ENCODE measurements at places on chromosomes 6 and 20.

DNA sequence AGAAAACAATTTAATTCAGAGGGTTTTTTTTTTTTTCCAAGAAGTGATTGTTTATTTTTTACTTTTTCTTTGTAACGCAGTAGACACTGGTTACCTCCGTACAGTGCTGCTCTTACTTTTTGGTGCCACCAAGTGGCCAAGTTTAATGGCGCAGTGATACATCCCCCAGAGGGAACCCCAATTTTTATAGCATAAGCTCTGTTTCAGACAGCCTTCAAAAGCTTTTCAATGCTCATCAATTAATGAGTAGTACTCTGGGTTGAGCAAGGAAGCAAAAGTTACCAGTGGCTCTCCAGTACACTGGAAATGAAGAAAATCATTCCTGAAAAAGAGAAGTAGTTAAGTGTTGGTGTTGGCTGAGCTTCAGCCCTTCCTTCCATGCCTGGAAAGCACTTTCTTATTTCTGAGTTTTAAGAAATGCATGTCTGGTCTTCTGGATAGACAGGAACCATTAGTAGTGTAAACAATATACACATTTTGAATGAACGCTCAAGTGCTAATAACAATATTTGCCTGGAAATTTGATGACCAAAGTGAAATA lies 129.1 kb upstream of the SMLR1 start:
- DNase-seq, result peak; percentile 73

GRCh38 chr6:130136798-130137197 lies 86.0 kb downstream of the SAMD3 start:
- DNase-seq, result no peak

- no peak for DNase-seq
Measured at GRCh38 chr6:107344981-107345380, 114.4 kb downstream of the PDSS2 start.

DNA sequence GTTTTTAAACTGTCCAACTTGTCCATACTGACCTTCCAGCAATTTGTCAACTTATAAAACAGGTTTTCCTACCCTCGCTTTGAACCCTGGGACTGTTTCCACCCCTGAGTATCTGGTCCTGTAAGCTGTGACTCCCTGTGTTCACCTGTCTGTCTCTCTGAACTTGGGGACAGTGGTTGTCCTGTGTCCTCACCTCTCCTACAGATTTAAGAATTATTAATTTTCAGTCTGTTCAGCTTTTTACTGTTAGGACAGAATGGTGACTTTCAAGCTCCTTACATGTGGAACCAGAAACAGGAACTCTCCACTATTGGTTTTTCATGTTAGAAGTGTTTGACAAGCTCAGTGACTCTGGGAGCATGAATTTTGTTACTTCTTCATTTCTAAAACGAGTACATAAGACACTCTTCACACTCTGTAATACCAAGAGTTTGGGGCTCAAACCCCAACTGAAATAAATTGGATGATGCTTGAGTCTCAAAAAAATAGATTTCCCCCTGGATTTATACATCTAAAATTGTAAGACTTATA lies 713.9 kb downstream of the COL12A1 start:
- DNase-seq, result no peak

GRCh38 chr20:38790200-38791053 lies 15.1 kb upstream of the PPP1R16B start:
- DNase-seq, result peak; percentile 25

DNA sequence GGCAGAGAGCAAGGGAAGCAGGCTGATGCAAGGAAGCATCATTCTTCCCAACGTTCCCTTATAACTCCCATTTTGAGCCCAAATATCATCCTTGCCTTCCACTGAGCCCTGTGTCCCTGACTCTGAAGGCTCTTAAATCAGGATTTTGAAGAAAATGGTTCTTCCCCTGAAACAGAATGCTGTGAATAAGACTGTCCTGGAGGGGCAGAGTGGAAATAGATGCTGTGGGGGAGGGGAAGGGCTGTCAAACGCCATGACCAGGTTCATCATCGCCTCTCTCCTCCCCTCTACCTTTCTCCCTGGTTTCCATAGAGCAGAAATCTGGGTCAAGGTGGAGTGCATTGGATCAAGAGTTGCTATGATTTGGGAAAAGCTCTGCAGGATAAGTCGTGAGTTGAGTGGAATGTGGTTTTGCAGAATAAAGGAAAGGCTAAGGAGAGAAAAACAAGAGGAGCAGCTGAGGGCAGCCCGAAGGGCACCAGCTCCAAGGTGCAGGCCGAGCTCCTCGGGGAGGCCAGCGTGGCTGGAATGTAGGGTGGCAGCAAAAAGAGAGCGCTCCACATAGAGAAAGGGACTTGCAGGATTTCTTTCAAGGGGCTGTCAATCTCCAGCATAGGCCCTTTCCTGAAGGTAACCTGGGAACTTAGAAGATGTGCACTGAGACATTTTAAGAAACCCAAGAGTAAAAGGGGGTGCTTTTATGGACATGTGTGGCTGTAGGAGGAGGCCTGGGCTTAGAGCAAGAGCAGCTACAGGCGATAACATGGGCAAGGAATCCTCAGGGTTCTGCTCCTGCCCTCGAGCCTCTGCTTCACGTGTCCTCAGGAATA lies 120.8 kb upstream of the CDYL start:
- no peak for DNase-seq

- DNase-seq, result no peak
Measured at GRCh38 chr6:96575359-96575758, 12.4 kb downstream of the FHL5 start.

- DNase-seq, result no peak
Measured at GRCh38 chr6:143774347-143774746, 68.8 kb upstream of the LTV1 start.

GRCh38 chr6:29628419-29629281 lies 4.3 kb downstream of the GABBR1 start:
- peak; percentile 73 for DNase-seq

- DNase-seq, result no peak
Measured at GRCh38 chr20:49279677-49280462, 2.0 kb upstream of the ZNFX1 start.

GRCh38 chr6:162438980-162439379 lies 288.6 kb downstream of the PRKN start:
- DNase-seq, result no peak

- no peak for DNase-seq
Measured at GRCh38 chr6:51541847-51542246, 545.6 kb downstream of the PKHD1 start.

GRCh38 chr20:60751826-60752225 lies 500.2 kb upstream of the CDH4 start:
- DNase-seq, result no peak

DNA sequence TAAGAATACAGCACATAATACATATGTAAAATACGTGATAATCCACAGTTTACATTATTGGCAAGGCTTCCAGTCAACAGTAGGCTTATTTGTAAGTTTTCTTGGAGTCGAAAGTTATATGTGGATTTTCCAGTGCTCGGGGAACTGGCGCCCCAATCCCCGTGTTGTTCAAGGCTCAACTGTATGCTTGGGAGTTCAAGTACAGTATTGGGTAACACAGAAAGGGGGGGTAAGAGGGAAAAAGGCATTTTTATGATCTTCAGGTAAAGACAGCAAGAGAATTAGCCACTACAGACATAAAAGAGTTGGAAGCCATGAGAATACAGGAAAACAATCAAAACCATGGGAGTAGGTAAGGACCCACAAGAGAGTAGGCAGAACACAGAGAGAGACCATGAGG lies 16.4 kb downstream of the PSMB1 start:
- no peak for DNase-seq

- no peak for DNase-seq
Measured at GRCh38 chr6:159084493-159085091, 39.8 kb upstream of the TAGAP start.

DNA sequence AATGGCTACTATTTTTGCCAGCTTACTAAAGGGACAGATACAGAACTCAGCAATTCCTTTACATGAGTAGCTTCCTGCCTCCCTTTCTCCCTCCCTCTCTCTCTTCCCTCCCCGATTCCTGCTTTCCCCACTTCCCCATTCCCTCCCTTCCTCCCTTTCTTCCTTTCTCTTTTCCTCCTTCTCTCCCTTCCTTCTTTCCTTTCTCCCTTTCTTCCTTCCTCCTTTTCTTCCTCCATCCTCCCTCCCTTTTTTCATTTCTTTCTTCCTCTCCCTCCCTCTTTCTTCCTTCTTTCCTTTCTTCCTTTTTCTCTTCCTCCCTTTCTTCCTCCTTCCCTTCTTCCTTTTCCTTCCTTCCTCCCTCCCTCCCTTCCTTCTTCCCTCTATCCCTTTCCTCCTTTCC lies 178.1 kb downstream of the RNF144B start:
- DNase-seq, result no peak

- DNase-seq, result no peak
Measured at GRCh38 chr6:21431526-21431925, 162.0 kb upstream of the SOX4 start.

GRCh38 chr6:169906688-169907418 lies 155.4 kb downstream of the ERMARD start:
- no peak for DNase-seq

GRCh38 chr20:31967830-31968249 lies at the start of gene XKR7:
XKR7 (plus strand) TSS chr20:31968151; CDS start chr20:31968176, 25 bp downstream.
- DNase-seq, result no peak

- DNase-seq, result peak; percentile 27
Measured at GRCh38 chr20:11451793-11452291, 465.9 kb upstream of the BTBD3 start.

- no peak for DNase-seq
Measured at GRCh38 chr6:141528596-141528995, 604.1 kb upstream of the GJE1 start.

GRCh38 chr6:16301511-16301910 lies 63.1 kb downstream of the GMPR start:
- DNase-seq, result no peak

DNA sequence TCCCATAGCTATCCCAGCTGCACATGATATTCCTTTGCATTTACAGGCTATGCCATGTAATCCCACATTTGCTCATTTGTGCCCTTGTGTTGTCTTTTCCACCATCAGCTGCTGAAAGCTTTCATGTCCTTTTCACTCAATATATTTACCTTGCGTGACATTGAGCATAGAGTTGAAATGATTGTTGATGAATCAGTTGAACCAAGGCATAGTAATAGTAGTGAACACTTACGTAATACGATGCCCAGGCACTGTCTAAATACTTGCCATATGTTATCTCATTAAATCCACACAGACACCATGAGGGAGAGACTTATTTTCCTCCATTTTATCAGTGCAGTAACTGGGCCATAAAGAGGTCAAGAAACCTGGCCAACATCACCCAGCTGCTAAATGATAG lies 13.1 kb downstream of the RNF8 start:
- no peak for DNase-seq

- peak; percentile 88 for DNase-seq
Measured at GRCh38 chr20:10469599-10469998, 34.5 kb downstream of the SLX4IP start.

DNA sequence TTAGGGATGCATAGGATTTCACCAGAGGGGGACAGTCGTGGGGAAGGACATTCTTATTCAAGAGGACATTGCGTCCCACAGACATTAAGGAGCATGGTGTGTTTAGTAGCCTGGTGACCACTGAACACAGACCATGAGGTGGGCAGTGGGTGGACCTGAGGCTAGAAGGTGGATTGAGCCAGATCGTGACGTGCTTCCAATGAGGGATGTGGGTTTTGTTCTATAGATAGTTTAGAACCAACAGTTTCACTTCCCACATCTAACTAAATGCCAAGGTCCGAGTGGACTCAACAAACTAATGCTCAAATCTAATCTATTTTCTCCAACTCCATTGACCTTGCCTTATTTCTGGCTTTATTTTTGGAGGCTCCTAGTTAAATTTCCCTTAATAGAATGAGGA lies 58.5 kb downstream of the OGFRL1 start:
- no peak for DNase-seq

DNA sequence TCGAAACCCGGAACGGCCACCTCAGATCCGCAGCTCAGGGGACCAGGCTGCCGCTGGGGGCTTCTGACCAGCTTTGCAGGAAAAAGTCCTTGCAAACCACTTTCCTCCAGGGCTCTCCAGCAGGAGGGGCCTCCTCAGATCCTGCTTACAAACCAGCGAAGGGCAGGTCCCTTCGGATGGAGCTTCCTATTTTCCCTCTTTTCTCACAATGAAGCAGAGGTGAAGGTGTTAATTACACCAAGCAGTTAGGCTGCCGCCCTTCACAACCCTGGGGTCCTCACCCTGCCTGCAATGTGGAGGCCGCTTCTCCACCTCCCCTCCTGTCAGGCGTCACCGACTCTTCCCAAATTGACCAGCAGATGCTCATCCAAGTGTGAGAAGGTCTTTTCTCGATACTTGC lies 5.7 kb downstream of the ARHGAP40 start:
- no peak for DNase-seq

GRCh38 chr6:4322134-4322845 lies 186.9 kb upstream of the ECI2 start:
- DNase-seq, result no peak

DNA sequence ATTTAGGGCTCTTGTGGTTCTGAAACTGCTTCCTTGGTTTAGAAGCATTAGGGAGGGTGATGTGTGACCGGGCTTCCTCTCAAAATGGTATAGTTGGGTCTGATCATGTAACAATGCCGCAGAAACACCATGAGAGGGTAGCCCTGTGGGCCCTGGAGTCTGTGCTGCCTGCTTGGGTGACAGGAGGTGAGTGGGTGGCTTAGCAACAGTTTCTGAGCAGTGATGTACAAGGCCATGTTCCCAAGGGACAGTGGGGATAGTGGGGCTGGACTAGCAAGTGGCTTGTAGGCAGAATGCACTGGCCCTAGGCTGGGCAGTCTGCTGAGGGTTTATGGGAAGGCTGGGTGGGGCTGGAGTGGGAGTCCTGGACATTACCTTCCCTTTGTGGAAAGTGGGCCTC lies 106.9 kb upstream of the MYL9 start:
- no peak for DNase-seq

GRCh38 chr6:11006061-11006460 lies 38.0 kb downstream of the ELOVL2 start:
- DNase-seq, result peak; percentile 66

GRCh38 chr6:2866171-2866846 lies 24.6 kb upstream of the SERPINB1 start:
- DNase-seq, result no peak

DNA sequence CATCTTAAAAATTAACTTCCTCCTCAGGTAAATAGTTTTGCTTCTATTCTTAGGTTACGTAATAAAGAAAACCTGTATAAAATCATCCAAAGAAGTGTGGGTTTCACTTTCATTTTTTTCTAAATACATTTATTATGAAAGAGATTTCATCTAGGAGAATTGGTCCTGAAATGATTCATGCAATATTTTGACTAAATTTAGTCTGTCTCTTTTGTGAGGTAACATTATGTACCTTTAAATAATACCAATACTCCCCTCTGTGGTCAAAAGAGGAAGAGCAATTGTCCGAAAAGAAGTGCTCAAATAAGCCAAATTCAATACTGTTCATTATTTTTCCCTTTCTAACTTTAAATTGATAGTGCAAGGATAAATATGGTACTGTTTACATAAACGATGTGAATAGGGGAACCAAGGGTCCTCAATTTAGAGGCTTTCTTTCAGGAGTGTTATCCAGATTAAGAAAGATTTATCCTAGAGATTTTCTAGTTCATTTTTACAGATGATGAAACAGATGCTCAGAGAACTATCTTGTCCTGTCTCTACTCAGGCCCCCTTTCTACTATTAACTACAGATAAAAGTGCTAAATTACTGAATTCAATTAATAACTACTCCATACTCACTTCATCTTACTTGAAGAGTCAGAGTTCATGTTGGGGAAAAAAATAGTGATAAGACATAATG lies 26.2 kb downstream of the CYP39A1 start:
- peak; percentile 18 for DNase-seq

GRCh38 chr6:36229223-36229622 lies 32.7 kb downstream of the BRPF3 start:
- DNase-seq, result no peak

All from brain microvascular endothelial cell (primary cell).